ENCODE measurements at places on chromosomes 7 and 10.
A peak's percentile ranks its signal among the peaks of the same experiment; 100 is the strongest.

DNA sequence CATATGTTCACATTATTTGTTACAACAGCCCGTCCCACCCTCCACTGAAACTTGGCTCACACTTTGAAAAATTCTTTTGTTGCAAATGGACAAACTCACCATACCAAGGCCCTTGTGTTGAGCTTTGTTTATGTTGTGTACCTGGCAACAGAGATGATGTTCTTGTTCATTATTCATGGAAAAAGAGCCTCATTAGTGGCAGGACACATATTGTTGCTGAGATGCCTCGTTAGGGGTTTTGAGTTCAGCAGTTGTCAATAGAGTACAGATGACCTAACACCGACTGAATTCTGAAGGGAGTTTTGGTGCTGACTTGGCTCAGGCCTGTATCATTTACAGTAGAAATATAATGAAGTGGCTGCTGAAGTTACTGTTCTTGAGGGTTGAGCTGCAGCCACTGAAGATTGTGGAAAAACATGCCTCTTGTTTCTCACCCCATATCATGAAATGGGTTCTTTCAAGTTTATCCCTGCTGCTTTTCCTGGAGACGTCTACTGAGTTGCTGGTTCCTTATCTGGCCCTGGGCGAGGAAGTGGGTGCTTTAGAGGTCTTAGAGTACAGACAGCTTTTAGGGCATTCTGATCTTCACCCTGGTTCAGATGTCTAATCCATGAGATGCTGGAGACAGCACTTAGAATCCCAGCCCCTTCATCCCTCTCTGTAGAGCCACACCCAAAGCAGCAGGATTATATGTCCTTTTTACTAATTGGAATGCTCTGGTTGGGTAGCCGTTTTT, 149.7 kb downstream of the WNT2 start:
- DNase-seq = no peak

DNA sequence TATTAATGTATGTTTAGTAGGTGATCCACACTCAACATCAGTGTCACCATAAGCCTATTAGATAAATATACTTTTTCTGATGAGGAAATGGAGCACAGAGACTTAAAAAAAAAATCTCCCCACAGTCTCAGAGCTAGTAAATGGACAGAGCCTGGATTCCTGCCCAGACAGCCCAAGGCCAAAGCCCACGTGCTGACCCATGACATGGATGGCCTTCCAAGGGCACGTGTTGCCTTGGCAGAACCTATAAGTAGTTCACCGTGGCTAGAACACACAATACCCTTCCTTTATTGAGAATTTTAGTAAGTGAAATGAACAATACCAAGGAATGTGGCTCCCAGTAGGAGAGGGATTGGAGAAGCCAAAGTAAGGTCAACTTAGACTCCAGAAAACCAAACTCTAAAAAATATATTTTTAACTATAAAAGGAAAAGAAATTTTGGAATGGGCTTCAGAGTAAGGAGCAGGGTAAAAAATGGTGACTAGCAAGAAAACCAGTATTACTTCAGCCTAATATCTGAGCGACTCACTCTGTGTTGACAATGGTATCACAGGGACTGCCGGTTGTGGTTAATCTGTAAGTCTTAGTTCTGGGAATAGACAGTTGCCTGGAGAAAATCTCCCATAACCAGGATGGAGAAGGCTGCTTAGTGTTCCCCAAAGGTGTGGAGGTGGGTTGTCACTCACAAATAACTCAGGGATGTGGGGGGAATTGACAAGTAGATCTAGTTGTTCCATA, 223.0 kb downstream of the SORCS1 start:
- DNase-seq = no peak

- no peak for DNase-seq
These were observed 281.3 kb downstream of the TNS3 start for GRCh38 chr7:47300472-47301104.

DNA sequence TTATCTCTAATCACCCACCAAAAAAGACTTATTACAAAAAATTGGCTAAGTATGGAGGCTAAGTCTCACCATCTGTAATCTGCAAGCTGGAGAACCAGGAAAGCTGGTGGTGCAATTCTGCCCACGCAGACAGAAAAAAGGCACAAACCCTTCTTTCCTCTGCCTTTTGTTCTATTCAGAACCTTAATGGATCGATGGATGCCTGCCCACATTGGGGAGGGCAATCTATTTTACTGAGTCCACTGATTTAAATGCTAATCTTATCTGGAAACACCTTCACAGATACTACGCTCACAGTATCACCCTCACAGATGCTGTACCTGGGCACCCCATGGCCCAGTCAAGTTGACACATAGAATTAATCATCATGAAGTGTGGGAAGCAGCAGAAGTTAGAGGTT, 10.2 kb downstream of the IGFBP3 start:
- DNase-seq = no peak

DNA sequence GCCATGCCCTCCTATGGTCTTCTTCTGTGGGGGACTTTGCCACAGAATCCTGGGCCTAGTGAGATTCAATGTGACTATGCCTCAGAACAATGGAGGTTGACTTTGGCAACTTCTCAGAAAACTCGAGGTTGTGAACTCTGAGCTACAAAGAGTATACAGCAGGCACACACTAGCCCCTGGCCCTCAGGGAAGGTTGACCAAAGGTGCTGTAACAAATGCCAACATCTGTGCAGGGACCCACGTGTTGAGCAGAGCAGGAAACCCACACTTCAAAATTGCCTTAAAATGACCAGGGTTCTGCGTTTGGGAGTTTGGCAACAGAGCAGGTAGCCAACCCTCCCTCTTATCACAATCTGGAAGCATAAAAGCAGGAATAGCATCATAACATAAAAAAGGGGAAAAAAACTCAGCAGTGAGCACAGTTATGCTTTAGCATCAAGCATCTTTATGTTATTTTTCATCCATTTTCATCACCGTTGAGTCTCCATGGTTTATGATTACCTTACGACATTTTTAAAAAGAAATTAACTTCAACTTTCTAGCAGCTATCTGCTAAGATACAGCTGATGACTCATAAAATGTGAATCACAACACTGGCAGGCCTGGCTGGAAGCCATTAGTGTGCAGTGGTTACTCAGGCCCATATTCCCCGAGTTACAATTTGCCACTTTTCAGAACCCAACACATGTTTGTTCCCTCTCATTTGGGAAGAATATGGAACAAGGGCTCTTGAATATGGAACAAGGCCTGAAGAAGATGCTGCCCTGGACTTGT, 11.1 kb downstream of the PRLHR start:
- DNase-seq = no peak

DNA sequence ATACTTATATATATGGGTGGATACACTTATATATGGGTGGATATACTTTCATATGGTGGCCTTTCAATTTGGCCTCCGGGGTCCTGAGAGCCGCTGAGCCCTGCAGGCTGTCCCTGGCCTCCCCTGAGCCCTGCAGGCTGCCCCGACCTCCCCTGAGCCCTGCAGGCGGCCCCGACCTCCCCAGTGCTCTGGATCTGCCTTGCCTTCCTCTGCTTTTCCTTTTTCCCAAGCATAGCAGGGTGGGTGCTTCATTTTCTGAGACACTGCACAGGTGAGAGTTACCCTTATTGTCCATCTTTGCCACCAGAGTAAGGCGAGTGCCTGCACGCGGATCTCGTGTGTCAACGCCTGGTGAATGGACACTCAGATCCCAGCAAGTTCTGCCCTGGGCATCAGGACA, 106.6 kb downstream of the VIPR2 start:
- no peak for DNase-seq

- no peak for DNase-seq
These were observed 5.9 kb upstream of the UPF2 start for GRCh38 chr10:12048547-12048946.

- no peak for DNase-seq
These were observed 1.8 kb upstream of the IGF2BP3 start for GRCh38 chr7:23472046-23472445.

DNA sequence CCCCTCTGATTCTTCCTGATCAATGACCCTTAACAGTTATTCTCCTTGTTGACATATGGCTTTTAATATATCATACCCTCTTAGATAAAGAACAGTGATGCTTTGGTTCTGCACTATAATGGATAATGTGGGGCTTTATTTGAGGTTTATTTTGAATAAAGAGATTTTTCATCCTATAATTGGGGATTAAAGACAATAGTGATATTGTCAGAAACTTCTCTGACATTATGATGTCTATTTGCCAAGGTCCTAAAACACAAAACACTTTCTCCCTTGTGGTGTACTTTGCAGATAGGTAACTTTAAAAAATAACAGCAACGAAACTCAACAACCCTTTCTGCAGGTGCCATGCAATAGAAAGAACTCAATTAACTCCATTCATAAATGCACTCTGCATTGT, 243.6 kb upstream of the RHOBTB1 start:
- no peak for DNase-seq

GRCh38 chr10:127399668-127400067, 149.4 kb upstream of the NPS start:
- no peak for DNase-seq

DNA sequence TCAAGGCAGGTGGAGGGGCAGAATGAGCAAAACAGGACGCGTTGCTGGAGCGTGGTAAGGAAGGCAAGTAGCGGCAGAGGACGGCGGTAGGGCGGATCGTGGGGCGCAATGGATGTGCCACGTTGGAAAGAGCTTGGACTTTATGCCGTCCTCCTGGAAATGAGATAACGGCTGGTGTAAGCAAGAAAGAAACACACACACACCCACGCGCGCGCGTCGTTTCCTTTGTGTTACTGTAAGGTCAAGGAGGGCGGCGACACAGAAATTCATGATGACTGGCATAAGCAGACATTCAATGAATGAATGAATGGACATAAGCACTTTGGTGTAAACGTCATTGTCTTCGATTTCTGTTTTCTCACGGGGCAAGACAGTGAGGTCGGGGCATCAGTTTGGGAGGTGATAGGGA, 683 bp upstream of the ENTPD7 start:
- no peak for DNase-seq

DNA sequence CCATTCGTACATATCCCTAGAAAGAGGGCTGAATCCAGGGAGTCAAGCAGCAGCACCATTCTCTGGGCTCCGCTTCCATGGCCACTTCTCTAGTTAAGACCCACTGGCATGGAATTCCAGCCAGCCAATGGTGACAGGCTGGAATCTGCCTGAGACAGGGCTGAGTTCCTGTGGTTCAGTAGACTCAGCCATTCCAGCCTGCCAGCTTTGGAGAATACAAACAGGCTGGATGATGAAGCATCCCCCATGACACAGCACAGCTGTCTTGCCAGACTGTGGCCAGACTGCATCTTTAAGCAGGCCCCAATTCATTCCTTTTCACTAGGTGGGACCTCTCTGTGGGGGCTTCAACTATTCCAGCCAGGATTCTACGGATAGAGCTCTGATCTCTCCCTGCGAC, 329.6 kb downstream of the XPNPEP1 start:
- no peak for DNase-seq

DNA sequence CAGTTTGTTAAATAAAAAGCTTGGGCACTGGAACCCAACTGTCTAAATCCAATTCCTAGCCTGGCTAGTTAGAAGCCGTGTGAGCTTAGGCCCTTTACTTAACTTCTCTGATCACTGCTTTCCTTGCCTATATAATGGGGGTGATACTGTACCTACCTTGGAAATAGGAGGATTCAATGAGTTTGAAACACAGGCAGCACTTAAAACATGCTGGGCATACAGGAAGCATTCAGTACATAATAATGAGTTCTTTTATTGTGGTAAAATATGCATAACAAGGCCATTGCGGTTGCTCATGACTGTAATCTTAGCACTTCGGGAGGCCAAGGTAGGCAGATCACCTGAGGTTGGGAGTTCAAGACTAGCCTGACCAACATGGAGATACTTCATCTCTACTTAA, 47.4 kb upstream of the SEPHS1 start:
- no peak for DNase-seq

DNA sequence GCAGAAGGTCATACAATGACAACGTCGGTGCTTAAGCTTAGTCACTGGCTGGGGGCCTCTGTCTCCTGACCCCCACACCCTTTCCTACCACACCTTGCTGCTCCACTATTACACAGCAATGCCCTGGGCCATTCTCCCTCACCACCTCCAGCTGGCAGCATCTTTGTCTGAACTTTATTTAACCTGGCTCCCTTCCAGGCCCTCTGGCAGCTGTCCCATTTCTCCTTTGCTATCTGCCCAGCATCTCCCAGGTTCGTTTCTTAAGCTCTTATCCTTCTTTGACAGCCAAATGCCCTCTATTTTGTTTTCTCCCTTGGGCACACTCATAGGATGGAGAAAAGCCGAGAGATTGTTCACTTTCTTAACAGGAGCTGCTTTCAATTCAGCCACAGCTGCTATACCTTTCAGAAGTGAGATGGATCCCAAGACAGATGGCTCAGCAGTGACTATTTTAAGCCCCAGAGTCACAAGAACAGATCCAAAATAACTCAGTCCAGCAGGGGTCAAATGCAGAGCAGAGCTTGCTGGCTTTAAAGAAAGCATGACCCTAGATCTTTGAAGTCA, 1277.1 kb upstream of the AUTS2 start:
- peak; percentile 87 for DNase-seq

- DNase-seq = no peak
These were observed 22.4 kb downstream of the KCNH2 start for GRCh38 chr7:150955519-150956394.

DNA sequence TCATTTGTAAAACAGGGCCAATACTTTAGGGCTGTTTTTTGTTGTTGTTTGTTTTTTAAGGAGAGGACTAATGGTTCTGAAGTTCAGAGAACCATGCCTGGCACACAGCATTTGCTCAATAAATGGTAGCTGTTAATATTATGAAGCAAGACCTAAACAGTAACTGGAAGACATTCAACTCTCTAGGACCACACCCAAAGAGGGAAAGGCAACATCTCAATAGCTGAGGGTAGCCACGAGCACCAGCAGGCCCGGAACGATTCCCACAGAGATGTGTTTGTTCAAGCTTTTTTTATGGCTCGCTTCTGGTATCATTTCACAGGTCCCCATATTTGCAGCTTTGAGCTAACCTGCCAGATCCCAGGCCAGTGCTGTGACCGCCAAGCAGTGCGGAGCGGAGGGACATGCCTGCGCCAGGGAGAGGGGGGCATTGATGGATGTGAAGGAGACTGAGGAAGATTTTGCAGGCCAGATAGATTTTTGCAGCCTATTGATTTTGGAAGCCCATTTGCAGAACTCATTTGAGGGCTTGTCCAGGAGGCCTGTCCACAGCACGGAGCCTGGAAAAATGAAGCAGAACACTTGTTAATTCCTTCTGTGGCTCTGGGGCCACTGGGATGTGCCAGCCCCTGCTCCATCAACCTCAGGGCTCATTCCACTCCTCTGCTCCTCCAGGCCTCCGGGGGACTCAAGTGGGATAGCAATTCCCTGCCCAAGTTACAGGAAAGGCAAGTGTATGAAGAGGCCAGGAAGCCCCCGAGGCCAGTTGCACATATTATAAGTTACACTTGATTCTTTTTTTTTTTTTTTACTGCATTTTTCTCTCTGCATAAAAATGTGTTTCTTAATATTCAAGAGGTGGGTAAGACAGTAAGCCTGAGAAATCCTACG, 57.3 kb upstream of the FGFR2 start:
- no peak for DNase-seq

- DNase-seq = no peak
These were observed 87.6 kb downstream of the CARD11 start for GRCh38 chr7:2956076-2956475.
